ENCODE measurements at places on chromosomes 3 and 15. TPM values are rescaled to one million over a fixed set of nuclear protein-coding genes. Genes with fewer than 3 reads are reported as not detected.

DZIP1L gene
- total RNA-seq, result 14.9 TPM

SH3GL3 gene
- total RNA-seq, result 0.15 TPM

HRH1 gene
- total RNA-seq, result 5.5 TPM

LMCD1 gene
- 2.6 TPM for total RNA-seq

AMT gene
- total RNA-seq, result 1.2 TPM

ROPN1 gene
- not detected for total RNA-seq

KBTBD8 gene
- 4.9 TPM for total RNA-seq

PLS1 gene
- 1.3 TPM for total RNA-seq
